ENCODE measurements at places on chromosomes 13 and 19.
A peak's percentile ranks its signal among the peaks of the same experiment; 100 is the strongest.

DNA sequence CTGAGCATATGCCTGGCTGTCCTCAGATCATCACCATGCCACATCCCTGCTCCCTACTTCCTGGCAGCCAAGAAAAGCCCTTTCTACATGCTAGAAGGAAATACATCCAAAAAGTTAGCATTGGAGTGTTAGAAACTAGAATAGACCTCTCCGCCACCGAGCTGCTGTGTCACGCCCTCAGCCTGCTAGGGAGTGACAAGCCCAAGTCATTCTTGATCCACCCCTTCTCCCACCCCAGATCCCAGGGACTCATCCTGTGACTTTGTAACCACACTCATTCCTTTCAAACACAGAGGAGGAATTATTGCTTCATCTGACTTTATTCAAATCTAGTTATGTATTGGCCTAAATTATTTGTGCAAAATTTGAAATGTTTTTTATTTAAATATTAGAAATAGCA lies 45.3 kb downstream of the POLR1D start:
- no peak for DNase-seq

GRCh38 chr13:111212517-111212873 lies 97.4 kb downstream of the ARHGEF7 start:
- no peak for DNase-seq

DNA sequence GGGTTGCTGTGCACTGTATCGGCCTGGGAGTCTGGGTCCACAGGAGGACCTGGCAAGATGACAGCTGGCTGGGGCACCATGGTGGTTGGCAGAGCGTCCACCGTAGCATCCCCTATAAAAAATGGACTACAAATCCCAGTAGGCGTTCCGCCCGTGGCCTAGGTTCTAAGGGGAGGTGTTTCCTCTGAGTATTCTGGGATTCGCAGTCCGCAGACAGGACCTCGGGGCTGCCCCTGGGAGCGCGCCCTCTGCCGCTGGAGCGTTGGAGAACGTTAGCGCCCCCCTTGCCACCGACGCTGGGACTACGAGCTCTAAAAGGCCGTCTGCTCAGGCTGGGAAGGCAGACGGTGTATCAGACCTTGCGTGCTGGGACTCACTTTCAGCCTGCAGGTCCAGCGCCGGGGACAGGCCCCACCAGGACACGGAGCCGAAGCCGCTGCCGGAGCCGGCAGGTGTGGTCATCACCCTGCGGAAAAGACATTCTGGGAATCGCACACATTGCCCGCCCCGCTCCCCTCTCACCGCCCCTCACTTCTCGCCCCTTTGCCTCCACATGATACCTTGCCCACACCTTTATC lies 372 bp downstream of the DNAAF3 start:
- DNase-seq, result peak; percentile 61

- no peak for DNase-seq
Observed at GRCh38 chr13:46116653-46117502, 12.0 kb upstream of the CPB2 start.

- no peak for DNase-seq
Observed at GRCh38 chr13:97261254-97262005, 39.3 kb downstream of the MBNL2 start.

DNA sequence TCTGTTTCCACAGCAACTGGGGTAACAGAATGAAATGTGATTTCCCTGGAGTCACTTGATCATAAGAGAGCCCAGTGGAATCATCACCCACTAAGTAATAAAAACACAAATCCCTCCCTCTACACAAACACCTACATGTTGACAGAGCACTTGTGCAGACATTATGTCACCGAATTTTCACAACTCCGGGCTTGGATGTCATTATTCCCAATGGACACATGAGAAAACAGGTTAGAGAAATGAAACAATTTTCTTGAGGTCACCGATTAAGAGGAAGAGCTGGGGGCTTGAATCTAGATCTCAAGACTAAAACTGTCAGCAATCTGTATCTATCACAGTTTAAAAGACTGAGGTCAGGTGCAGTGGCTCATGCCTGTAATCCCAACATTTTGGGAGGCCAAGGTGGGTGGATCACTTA lies 3.1 kb downstream of the XRCC1 start:
- no peak for DNase-seq

DNA sequence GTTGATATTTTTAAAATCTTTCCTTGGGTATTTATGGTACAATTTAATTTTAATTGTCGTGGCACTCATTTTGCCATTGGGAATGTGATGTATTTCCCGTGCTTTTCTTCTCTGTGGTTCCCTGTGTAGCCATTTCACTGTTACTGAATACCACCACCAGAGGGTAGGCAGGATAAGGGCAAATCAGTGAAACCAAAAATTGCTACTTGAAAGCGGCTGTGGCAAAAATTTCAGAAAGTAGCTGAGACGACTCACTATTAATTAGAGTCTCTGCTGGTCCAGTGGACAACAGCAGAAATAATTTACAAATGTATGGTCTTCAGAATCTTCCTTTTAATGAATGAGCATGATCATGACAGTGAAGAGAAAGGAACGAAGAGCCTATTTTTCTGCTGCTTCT lies 34.4 kb upstream of the MIR17HG start:
- no peak for DNase-seq

DNA sequence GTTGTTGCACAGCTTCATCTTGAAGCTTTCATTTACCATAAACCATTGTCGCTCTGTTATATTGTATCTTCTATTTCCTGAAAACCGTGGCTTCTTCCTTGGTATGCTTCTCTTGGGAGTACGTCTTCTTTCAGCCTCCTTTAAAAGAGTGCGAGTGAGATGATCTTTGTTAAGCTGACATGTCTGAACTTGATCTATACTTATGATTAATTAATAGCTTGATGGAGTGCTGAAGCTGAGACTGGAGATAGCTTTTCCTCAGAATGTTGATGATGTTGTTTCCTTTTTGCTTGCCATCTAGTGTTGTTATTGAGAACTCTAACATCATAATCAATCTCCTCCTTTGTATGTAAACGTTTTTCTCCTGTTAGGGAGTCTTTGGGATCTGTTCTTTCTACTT lies 529.3 kb upstream of the SPRY2 start:
- DNase-seq, result no peak

GRCh38 chr19:1913781-1914577 lies 8.8 kb downstream of the ADAT3 start:
- no peak for DNase-seq

- DNase-seq, result no peak
Observed at GRCh38 chr13:23271331-23271730, 90.6 kb downstream of the SGCG start.

DNA sequence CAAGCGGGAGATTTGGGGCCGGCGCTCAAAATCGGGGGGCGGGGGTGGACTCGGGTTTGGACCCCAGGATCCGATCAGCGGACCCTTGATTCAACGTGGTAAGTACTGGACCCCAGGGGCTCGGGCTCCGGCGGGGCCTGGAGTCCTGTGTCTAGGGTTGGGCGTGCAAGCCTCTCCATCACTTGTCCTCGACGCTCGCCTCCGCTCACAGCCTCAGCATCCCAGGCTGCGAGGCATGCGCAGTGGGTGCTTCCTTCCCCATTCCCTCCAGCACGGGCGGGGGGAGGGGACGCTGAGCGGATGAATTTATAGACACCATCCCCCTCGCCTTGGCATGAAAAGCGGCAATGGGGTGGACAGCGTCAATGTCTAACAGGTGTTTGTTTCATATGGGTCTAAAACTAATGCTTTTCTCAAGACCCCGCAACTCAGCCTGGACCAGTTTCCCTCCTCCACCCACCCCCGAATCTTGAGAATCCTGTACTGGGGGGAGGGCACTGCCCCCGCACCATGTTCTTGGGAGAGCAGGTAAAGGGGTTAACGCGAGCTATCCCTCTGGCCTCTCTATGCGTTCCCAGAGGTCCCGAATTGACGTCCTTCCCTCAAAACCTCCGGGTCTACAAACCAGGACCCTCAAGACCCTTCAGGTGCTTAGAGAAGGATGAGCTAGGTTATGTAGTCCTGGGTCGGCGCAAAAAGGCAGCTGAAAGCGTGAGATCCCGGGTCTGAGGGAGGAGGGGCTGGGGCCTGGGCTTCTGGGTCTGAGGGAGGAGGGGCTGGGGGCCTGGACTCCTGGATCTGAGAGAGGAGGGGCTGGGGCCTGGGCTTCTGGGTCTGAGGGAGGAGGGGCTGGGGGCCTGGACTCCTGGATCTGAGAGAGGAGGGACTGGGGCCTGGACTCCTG lies 579 bp downstream of the CPT1C start:
- DNase-seq, result no peak

Data from Panc1 (cell line).